Lung microvascular endothelial cell (primary cell): ENCODE measurements at places on chromosomes 2 and 18.

GRCh38 chr18:57052759-57053158 is 94.1 kb upstream of the BOD1L2 start:
- DNase-seq: no peak

DNA sequence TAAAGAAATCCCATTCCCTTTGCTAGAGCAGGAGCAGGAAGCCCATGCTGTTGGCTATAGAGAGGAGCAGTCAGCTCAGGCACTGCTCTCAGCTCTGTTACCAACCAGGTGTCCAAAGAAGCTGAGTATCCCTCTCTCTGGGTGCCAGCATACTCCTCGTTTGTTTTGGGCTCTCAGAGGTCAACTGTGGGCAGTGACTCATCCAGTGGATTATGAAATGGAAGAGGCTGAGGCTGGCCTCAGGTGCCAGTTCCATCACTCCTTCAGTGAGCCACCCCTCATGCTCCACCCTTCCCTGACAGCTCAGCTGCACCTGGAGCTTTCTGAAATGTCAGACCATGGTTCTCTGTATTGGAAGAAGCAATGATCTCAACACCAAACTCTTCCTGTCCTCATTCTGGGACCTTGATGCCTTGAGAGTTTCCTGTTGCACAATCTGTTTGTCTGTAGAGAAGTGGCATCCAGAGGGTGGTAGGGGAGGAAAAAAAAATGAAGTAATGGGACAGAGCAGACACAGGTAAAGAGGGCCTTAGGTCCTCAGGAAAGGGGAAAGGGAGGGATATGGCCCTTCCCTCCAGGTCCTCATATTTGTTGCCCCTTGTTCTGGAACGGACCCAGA is 31.2 kb upstream of the EN1 start:
- DNase-seq: no peak

GRCh38 chr2:218880102-218880858 is at the start of gene WNT10A:
Gene WNT10A, plus strand, starts transcription at chr2:218880852. Its CDS starts 144 bp downstream, at chr2:218880996.
- no peak for DNase-seq

GRCh38 chr2:72222829-72223564 is 75.3 kb upstream of the CYP26B1 start:
- no peak for DNase-seq
